ENCODE measurements at places on chromosomes 5 and 9.

DNA sequence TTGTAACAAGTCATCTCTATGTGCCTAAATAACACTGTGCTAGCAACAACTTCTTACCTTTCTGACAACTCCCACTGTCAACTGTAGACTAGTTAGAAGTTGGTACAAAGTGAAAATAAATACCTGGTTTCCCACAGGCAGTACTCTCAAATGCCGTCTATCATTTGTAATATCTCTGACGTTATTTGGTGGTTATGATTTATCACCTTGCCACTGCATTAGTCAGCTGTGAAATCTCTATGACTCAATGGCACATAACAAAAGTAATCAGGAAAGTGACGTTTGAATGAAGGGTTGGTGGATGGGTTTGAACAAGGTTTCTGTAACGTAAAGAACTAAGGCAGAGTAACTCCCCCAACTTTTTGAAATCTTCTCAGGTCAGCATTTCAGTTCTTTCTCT, 592.3 kb downstream of the MAT2B start:
- no peak for DNase-seq

GRCh38 chr5:55307383-55308253, at the start of the genes DHX29 and MTREX:
TSS of gene DHX29 (minus strand) at chr5:55307694. CDS start at chr5:55307573, 121 bp downstream.
TSS of gene MTREX (plus strand) at chr5:55307989. CDS start at chr5:55308014, 25 bp downstream.
- DNase-seq: peak; percentile 91

- DNase-seq: peak; percentile 1
These were observed 963 bp upstream of the HTR1A start for GRCh38 chr5:63963080-63963735.

- DNase-seq: no peak
These were observed 144.8 kb upstream of the SLC12A2 start for GRCh38 chr5:127938746-127939145.

- DNase-seq: no peak
These were observed 152.7 kb downstream of the SNX18 start for GRCh38 chr5:54670281-54670680.

- DNase-seq: no peak
These were observed 1.2 kb downstream of the VCAN start for GRCh38 chr5:83472508-83473345.

- no peak for DNase-seq
These were observed 81.9 kb upstream of the DHFR start for GRCh38 chr5:80736730-80737129.

DNA sequence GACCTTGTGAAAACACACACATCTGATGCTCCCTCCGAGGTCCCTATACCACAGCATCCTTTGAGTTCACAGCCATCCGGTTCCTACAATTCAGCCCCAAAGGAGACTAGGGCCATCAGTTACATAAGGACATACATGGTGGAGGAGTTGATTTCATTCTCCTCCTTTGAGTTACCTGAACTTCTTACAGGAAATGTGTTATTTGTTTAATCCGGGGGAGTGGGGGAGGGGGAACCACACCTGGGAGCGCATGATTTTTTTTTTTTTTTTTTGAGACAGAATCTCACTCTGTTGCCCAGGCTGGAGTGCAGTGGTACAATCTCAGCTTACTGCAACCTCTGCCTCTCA, 30.7 kb downstream of the SEMA4D start:
- DNase-seq: peak; percentile 47

- no peak for DNase-seq
These were observed 121.7 kb upstream of the PITX1 start for GRCh38 chr5:135155616-135156214.

DNA sequence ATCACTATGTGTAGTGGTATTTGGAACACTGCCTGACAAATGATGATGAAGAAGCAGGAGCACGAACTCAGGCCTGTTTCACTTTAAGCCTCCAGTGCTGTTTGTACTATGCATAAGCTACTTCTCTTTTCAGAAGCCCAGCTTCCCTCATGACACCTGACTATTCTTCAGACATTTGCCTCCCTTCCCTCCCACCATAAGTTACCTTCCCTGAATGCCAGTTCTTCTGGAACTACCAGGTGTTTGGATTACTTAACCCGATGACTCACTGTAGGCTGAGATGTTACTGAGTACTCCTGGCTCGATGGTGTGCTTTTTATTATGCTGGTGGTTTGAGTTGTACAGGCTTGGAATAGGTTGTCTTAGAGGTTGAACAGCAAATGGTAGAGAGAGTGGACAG, 180.0 kb downstream of the SPATA31D1 start:
- no peak for DNase-seq

GRCh38 chr9:85064811-85065371, 395.4 kb downstream of the NTRK2 start:
- DNase-seq: no peak

GRCh38 chr5:123155446-123155960, 66.5 kb downstream of the PRDM6 start:
- DNase-seq: no peak

DNA sequence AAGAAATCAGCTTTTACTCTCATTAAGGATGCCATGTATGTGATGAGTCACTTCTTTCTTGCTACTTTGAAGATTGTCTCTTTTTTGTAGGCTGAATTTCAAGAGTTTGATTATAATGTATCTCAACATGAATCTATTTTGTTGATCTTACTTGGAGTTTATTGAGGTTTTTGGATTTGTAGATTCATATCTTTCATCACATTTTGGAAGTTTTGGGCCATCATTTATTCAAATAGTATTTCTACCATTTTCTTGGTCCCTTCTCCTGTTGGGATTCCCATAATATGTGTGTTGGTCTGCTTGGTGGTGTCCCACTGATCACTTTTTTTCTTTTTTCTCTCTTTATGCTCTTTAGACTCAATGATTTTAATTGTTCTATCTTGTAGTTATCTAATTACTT, 116.3 kb downstream of the CNTLN start:
- no peak for DNase-seq

DNA sequence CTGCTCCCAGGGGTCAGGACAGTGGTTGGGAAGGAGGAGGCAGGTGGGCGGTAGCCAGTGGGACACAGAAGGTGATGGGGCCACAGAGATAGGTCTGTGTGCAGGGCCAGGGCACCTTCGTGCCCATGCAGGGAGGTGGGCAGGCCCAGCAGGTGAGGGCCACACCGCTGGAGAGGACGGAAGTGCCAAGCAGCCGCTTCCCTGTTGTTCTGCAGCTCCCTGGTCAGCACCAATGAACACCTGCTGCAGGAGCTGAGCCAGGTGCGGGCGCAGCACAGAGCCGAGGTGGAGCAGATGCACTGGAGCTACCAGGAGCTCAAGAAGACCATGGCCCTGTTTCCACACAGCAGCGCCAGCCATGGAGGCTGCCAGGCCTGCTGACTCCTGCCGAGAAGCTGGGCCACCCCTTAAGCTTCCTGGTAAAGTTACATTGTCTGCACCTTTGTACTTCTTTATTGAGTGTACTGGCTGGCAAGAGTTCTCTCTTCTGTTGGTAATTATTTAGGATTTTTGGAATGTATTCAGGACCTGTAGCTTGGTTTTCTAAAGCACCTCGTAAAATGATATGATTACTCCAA, 40.3 kb downstream of the TPPP start:
- DNase-seq: no peak

- no peak for DNase-seq
These were observed 193.7 kb downstream of the ENC1 start for GRCh38 chr5:74446725-74447241.

- no peak for DNase-seq
These were observed 558.6 kb upstream of the SEMA6A start for GRCh38 chr5:117133198-117133597.

DNA sequence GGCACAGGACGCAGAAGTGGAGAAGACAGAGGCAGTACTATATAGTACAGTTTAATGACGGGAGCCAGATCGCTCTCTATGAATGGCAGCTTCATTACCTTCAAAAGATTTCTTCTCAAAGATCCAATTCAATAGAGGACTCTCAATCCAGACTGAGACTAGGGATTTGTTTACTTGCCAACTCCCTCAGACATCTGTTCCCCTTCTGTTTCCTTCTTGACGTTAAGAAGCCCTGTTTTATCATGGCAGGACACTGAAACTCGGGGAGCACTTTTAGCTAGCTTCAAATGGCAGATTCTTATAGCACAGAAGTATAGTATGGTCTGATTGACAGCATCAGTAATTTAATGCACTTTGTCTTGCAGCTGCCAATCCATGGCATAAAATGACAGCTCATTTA, 747.3 kb upstream of the C9orf72 start:
- no peak for DNase-seq

DNA sequence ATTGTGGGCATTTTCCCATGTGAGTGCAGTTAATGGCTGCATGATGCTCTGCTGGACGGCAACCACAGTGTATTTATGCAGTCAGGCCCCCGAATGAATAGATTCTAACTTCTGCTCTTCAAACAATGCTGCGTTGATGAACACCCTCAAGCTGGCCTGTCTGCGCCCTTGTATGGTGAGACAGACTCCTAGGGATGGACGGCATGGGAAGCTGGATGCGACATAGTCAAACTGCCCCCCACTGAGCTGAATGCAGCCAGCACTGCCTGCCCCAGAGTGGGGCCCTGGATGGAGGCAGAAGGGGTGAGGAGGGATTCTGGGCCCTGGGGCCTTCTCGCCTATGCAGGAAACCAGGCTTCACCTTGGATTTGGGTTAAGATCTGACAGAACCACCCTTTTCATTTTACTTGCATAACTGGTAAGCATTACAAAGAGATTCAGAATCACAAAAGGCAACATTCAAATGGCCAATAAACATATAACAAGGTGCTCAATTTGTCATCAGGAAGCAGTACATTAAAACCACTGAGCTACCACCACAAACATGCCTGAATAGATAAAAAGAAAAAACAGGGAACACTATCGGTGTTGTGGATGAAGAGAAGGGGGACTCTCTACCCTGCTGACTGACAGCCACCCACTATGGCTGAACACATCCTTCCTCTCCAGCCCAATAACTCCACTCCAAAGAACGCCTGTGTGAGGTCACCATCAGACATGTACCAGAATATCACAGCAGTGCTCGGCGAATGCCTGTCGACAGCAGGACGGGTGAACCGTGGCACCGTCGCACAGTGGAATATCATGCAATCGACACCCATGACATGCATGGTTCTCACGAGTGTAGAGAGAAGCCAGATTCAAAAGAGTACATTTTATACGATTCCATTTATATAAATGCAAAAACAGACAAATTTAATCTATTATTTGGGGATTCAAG, 79.1 kb downstream of the RAPGEF1 start:
- DNase-seq: no peak

DNA sequence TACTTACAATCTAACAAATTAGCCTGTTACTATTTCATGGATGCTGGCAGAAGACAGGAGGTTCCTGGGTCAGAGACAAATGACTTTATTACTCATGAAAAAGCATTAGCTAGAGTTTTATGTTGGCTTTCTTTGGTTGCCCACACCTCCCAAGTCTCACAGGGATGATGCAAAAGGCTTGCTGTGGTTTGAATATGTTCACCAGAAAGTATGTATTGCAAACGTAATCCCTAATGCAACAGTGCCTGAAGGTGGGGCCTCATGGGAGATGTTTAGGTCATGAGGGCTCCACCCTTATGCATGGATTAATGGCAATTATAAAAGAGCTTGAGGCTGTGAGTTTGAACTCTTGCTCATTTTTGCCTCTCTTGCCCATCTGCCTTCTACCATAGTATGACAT, 28.5 kb downstream of the DPYSL3 start:
- no peak for DNase-seq

DNA sequence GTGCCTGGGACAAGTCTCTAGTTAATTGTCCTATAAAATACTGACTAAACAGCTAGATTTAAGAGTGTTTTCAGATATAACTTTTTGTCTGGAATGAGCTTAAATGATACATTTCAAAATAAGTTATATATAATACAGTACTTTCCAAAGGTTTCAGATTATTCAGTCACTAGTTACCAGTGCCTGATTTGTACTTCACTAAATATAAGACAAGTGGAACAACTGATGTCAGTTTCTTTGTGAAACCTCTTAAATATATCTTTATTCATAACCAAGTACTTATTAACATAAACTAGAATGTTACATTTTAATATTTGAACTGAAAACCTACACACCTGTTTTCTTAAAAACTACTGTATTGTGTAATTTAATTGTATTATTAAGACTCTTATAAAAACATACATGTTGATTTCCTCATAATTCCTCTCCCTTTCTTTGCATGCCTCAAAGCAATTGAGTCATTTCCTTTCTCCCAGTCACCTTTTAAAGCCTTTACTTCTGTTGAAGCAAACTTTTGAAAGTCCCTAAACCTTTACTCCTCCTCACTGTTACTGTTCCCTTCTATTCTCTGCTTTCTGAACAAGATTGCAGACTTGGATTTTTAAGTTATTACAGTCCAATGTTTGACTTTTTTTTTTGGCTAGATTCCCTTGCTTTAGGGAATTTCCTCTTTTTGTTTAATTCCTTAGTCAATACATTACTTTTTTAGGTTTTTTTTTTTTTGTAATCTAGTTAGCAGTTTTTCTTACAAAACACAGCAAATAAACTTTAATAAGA, 8.7 kb upstream of the SEMA6A start:
- DNase-seq: no peak

DNA sequence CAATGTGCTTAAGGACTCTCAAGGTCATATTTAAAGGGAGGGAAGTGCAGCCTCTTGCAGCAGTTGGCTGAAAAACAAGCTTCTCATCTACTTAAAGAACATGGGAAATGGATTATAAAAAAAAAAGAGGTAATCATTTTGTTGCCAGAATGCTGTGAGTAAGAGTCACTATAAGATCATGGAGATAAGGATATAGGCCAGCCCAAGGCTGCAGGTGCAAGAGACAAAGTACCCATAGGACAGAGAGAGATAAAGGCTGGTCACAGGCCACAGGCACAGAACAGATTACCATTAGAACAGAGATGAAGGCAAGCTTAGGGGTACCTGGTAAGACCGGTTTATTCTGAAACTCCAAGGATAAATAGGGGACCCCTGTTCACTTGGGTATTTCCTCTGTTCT, 70.5 kb downstream of the CDKN2A start:
- no peak for DNase-seq
